ENCODE measurements at places on chromosomes 6 and 20. TPM values are rescaled to one million over a fixed set of nuclear protein-coding genes. Genes with fewer than 3 reads are reported as not detected.

MTFR2 gene
- 3.2 TPM for polyA plus RNA-seq

GRCh38 chr6:128161263-128161662, 260.4 kb upstream of the THEMIS start:
- DNase-seq: no peak

GRCh38 chr6:136921381-136921935, 643 bp upstream of the SLC35D3 start:
- DNase-seq: no peak

DNA sequence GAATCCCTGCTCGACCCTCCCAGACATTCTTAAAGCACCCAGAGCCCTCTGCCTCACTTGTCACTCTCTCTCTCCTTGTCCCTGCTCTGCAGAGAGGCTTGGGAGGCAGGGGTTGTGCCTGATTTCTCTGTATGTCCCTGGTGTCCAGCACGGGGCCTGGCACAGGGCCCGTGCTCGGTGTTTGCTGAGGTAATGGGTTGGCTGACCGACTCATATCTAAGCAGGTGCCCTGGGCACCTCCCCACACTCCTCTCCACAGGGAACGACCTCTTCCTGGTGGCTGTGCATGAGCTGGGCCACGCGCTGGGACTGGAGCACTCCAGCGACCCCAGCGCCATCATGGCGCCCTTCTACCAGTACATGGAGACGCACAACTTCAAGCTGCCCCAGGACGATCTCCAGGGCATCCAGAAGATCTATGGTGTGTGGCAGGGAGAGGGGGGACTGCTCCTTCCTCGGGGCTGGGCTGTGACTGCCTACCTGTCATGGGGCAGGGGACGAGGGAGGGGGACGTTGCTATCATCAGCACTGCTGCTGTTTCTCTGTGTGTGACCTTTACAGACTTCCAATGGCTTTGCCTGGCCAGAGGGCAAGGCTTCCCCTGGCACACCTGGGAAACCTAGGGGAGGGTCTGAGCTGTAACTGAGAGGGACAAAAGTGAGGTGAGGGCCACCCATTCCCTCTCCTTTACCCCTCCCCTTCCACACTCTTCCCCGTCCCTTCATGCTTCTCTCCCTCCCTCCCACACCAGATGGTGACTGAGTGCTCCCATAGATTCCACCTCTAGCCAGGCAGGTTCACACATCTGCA, 14.2 kb downstream of the MMP24OS start:
- DNase-seq: no peak

GRCh38 chr6:15207923-15208322, 37.9 kb upstream of the JARID2 start:
- DNase-seq: no peak

SPATS1 gene
- polyA plus RNA-seq: not detected

- no peak for DNase-seq
Observed at GRCh38 chr6:14520029-14520428, 402.5 kb downstream of the CD83 start.

- DNase-seq: no peak
Observed at GRCh38 chr6:169991031-169991390, 239.6 kb downstream of the ERMARD start.

GRCh38 chr6:39292637-39293036, 21.6 kb downstream of the KCNK17 start:
- no peak for DNase-seq

GRCh38 chr6:157398151-157398550, 17.2 kb downstream of the ZDHHC14 start:
- no peak for DNase-seq

ZSCAN23 gene
- polyA plus RNA-seq: 15.5 TPM

DNA sequence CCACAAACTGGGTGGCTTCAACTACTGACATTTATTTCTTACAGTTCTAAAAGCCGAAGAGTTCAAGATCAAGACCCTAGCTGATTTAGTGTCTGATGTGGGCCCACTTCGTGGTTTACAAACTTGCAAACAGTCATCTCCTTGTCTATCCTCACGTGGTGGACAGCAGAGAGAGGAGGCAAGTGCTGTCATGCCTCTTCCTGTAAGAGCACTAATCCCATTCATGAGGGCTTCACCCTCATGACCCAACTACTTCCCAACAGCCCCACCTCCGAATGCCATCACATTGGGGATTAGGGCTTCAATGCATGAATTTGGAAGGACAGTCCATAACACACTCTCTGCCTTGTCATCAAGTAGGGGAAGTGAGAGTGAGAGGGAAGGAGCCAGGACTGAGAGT, 15.6 kb upstream of the ISM1 start:
- DNase-seq: no peak

DNA sequence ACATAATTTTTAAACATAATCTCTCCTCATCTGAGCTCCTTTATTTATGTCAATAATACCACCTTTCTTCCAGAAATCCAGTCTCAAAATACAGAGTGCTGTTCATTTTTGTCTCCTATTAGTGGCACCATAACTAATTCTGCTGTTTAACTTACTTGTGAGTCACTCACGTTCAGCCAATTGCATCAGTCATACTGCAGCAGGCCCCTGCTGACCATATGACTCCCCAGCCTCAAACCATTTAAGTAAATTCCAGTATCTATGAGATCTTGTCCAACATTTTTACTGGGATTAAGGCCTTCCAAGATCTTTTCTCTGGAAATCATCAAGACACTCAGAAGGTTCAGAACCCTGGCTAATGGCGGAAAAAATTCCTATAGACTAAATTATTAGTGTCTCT, 982.2 kb upstream of the MAP3K7 start:
- no peak for DNase-seq

Measured in renal cortex interstitium (tissue), 15 donors.